ENCODE measurements at places on chromosomes 3 and 15.

DNA sequence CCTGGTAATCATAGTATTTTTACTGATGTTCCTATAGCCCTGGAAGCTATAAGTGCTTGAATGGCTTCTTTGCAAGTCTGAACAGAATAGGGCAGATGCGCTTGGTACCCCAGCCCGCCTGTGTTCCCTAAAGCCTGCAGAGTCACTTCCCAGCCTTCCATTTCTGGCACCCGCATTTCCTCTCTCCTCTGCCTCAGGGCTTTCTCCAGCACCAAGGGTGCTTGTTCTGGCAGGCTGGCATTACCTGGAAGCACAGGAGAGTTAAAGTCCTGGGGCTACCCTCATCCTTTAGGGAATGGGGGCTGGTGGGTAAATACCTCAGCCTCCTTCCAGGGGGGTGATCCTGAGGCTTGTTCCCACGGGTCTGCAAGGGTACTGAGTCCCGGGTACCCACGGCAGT, 7.4 kb upstream of the CHRNA3 start:
- DNase-seq = no peak

GRCh38 chr15:70243686-70244540, 146.2 kb upstream of the TLE3 start:
- no peak for DNase-seq

DNA sequence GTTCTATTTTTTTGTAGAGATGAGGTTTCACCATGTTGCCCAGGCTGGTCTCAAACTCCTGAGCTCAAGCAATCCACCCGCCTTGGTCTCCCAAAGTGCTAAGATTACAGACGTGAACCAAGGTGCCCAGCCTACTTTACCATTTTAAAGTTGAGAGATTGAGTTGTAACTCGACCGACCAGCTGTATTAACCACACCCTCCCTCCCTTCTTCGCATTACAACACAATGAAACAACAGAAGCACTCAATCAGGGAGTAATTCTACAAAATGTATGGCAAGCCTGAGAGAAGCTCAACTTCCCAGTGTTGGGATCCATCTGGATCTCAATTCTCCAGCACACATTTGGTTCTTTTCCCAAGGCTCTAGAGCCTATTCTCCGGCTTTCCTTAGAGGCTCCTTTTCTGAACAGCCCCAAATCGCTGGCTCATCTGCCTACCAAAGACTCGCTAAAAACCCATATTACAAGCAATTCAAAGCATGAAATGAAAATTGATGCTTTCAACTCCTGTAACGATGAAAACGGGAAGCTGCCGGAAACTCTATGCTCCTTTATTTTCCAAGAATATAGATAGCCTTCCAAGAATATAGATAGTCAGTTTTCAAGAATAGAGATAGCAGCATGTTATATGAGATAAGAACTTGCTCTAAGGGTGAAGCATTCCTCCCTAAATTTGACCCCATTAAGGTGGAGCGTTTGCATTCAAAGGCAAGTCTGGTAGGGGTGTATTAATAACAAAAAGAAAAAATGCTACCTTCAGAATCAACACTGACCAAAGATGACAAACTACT, 450.9 kb downstream of the MAGI1 start:
- no peak for DNase-seq

GRCh38 chr3:141853081-141853601, 23.3 kb upstream of the ATP1B3 start:
- no peak for DNase-seq

- DNase-seq = no peak
Measured at GRCh38 chr3:45054196-45054857, 28.2 kb downstream of the CLEC3B start.

- no peak for DNase-seq
Measured at GRCh38 chr3:9207116-9207763, 42.2 kb downstream of the SRGAP3 start.

GRCh38 chr3:119681279-119681678, 4.1 kb upstream of the COX17 start:
- no peak for DNase-seq

DNA sequence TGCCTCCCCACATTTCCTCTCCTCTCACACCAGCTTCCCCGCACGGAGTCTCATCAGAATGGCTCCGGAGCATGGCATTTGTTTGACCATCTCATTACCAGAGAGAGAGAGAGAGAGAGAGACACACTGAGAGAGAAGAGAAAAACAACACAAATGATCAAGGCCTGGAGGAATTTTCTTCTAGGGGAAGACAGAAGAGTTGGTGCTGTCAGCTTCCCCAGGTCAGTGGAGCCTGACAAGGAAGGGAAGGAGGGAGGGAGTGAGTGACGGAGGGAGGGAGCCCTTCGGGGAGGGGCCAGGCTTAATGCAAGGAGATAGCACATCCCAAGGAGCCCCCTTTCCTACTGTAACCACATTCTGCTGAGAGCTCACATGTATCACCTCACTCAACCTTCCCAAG, 9.1 kb downstream of the ST8SIA2 start:
- DNase-seq = no peak

All from Right ventricle myocardium inferior (tissue), 1 donor.